Thoracic aorta (tissue), 2 donors: ENCODE measurements at places on chromosomes 3 and 15. TPM values are rescaled to one million over a fixed set of nuclear protein-coding genes. Genes with fewer than 3 reads are reported as not detected.

GRCh38 chr3:177353140-177353539 is 155.9 kb upstream of the TBL1XR1 start:
- no peak overlapping the region for H3K4me3 ChIP-seq
- no peak overlapping the region for H3K27ac ChIP-seq
- no peaks in the 10 kb centered on the region for H3K36me3 ChIP-seq
- peaks cover 55% of the 10 kb centered on the region for H3K4me1 ChIP-seq
- no peak for DNase-seq

GRCh38 chr3:145854499-145854898 is 306.5 kb downstream of the PLOD2 start:
- H3K27ac ChIP-seq: no peak overlapping the region
- no peak for DNase-seq
- no peaks in the 10 kb centered on the region for H3K36me3 ChIP-seq
- no peaks in the 10 kb centered on the region for H3K27me3 ChIP-seq
- H3K4me1 ChIP-seq: peaks cover 3% of the 10 kb centered on the region

DNA sequence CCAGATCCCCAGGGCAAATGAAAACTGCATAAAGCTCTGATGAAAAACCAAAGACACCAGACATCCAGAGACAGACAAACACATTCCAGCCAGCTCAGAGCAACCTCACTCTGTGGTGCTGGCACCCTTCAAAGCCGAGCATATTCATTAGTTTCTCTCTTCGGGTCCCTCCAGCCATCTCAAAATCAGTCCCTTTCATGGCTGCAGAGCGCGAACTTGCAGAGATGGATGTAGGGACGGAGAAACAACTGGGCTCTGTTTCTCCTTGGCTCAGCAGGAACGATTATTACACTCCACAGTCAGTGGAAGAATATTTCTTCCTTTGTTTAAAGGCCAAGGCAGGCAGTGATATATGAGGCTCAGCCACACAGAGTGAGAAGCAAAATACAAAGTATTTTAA is 50.4 kb upstream of the SYN2 start:
- H3K27ac ChIP-seq: no peak overlapping the region
- H3K36me3 ChIP-seq: no peaks in the 10 kb centered on the region

DNA sequence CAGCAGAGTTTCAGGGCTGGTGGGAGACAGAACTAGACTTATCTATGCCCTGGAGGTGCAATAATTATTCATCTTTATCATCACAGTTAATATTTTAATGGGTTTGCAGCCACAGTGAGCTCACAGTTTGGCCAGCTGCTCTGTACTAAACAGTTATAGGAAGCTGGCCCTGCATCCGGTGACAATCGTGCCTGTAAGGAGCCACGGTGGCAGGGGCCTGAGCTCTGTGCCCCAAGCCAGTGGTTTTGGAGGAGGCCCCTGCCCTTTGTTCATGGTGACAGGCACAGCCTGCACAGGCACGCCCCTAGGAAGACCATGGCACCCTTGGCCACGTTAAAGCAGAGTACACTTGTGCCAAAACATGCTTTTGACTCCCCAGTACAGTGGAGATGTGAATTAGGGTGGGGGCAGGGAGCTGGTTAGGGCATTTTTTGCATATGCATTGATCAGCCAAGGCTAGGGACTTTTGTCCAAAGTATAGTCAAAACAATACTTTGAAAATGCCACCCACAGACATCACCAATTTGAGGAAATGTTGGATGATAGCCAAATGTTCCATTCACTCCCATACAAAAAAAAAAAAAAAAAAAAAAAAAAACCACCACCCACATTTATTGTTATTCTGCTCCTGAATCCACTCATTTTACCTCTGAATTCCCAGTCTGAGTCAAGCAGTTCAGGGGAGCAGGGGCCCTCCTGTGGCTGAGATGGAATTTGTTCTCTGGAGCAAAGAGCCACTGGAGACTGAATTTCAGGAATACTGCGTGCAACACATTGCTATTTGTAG is 3.4 kb upstream of the RFTN1 start:
- no peaks in the 10 kb centered on the region for H3K27me3 ChIP-seq
- no peak overlapping the region for H3K27ac ChIP-seq
- DNase-seq: no peak
- peaks cover 28% of the 10 kb centered on the region for H3K4me1 ChIP-seq

DNA sequence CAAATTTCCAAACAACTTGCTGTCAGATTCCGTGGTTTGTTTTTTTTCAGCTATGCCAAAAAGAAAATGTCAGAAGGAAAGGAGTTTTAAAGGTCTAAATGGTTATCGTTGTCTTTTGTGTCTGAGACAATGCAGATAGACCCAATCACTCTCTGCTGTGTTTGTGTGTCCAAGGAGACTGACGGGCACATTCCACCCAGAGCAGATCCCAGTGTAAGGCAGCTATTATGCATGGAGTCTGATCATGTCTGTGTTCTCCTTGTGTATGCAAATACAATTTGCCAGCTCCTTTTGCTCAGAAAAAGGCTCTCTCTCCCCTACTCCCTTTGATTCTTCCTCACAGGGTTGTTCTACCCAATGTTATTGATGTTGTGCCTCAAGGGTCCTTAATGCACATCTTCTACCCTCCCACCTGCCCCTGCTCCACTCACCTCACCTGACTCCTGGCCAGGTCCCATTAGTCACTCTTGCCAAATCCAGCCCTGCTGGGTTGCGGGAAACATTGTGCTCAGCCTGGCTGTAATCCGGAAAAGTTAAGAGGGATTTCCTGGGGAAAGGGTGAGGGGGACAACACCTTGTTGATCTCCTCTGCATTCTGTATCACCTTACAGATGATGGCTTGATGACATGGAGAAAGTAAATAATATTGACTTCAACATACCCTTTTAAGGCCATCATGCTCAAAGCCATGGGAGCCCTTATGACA is 61.0 kb downstream of the OTOL1 start:
- no peak for DNase-seq
- no peaks in the 10 kb centered on the region for H3K4me1 ChIP-seq
- no peak overlapping the region for H3K27ac ChIP-seq
- H3K4me3 ChIP-seq: no peak overlapping the region
- no peaks in the 10 kb centered on the region for H3K27me3 ChIP-seq

DNA sequence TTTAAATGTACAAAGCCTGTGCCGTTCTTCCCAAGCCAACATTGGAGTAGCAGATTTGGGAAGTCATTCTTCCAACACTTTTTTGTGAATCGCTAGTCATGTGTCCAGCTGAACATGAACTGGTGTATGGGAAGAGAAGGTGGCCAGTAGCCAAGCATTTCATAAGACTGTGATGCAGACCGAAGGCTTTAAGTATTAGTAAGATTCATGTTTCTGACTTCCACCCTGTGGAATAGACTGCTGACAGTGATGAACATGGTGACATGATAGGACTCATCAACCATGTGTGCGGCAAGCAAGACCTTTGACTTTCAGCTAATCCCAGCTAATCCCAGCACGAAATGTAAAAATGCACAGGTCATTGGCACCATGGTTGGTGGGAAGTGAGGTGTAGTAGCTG is 48.3 kb upstream of the THSD4 start:
- H3K36me3 ChIP-seq: no peaks in the 10 kb centered on the region
- no peaks in the 10 kb centered on the region for H3K27me3 ChIP-seq
- DNase-seq: no peak
- peaks cover 5% of the 10 kb centered on the region for H3K4me1 ChIP-seq

DNA sequence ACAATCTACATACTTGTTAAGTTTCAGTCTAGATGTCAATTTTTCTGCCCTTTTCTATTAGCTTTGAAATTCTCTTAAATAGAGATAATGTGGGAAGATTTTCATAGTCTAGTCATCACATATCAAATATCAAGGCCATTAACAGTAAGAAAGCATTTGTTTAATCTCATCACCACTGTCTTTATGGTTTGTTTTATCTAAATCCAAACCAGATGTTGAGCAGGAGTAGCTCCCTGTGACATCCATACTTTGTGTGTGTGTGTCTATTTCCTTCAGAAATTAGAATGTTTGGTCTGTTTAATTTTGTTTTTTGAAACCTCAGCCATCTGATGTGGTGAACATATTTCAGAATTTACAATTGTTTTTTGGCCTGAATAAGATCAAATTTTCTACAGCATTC is 23.1 kb upstream of the GOLGA8B start:
- H3K27ac ChIP-seq: no peak overlapping the region
- no peak overlapping the region for H3K4me3 ChIP-seq
- no peaks in the 10 kb centered on the region for H3K27me3 ChIP-seq
- no peaks in the 10 kb centered on the region for H3K36me3 ChIP-seq
- no peak for DNase-seq
- no peaks in the 10 kb centered on the region for H3K4me1 ChIP-seq

GRCh38 chr3:67804578-67804977 is 150.2 kb upstream of the SUCLG2 start:
- no peaks in the 10 kb centered on the region for H3K27me3 ChIP-seq
- H3K36me3 ChIP-seq: no peaks in the 10 kb centered on the region
- DNase-seq: no peak
- no peak overlapping the region for H3K4me3 ChIP-seq
- no peak overlapping the region for H3K27ac ChIP-seq
- no peaks in the 10 kb centered on the region for H3K4me1 ChIP-seq

GRCh38 chr15:96657096-96657495 is 326.6 kb downstream of the NR2F2 start:
- no peak overlapping the region for H3K4me3 ChIP-seq
- no peak for DNase-seq
- no peaks in the 10 kb centered on the region for H3K36me3 ChIP-seq
- H3K27ac ChIP-seq: no peak overlapping the region
- H3K4me1 ChIP-seq: no peaks in the 10 kb centered on the region
- H3K27me3 ChIP-seq: no peaks in the 10 kb centered on the region

DNA sequence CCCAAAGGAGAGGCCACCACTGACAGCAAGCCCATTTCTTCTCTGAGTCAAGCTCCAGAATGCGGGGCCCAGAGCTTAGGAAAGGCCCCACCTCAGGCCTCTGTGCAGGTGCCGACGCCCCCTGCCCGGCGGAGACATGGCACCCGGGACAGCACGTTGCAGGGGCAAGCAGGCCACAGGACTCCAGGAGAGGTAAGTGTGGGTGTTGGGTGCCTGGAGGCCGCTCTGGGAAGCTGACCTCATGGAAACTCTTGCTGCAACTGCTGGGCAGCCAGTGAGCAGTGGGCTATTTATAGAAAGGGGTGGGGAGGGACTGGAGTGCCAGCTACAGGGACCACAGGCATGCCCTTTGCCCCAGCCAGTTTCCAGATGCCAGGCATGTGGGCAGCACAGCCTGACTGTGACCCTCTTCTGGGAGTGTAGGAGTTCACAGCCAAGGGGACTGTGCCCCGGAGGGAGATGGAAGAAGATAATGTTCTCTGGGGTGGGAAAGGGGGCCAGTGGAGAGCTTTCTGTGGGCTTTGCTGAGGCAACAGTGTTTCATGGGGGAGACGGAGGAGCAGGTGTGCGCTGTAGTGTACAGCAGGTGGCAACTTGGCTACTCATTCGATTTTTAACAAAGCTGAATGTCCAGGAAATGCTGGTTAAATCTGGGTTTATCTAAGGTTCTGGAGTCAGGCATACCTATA is 23.7 kb downstream of the ALPK3 start:
- peak overlapping the region; percentile 97 for H3K27ac ChIP-seq
- peak; percentile 58 for DNase-seq
- peaks cover 88% of the 10 kb centered on the region for H3K4me1 ChIP-seq
- H3K4me3 ChIP-seq: peak overlapping the region; percentile 25
- H3K36me3 ChIP-seq: peaks cover 10% of the 10 kb centered on the region
- no peaks in the 10 kb centered on the region for H3K27me3 ChIP-seq

DNA sequence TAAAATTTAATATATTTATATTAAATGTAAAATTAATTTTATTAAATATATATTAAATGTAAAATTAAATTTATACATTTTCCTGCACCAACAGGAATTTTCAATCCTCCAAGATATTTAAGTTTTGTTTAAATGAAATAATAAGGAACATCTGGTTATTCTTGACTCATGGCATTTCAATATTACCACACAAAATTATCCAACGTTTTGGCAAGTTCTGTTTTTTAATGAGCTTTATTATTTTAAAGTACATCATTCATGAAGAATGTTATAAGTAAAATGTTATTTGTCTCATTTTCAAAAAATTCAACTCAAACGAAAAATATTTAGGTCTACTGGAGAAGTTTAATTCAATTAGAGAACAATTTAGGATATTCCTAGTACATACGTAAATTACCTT is 811.4 kb downstream of the NAALADL2 start:
- H3K4me3 ChIP-seq: no peak overlapping the region
- H3K27ac ChIP-seq: no peak overlapping the region
- no peaks in the 10 kb centered on the region for H3K27me3 ChIP-seq
- H3K4me1 ChIP-seq: no peaks in the 10 kb centered on the region
- H3K36me3 ChIP-seq: no peaks in the 10 kb centered on the region

- no peak overlapping the region for H3K27ac ChIP-seq
- H3K4me3 ChIP-seq: no peak overlapping the region
- DNase-seq: no peak
- H3K36me3 ChIP-seq: no peaks in the 10 kb centered on the region
- peaks cover 3% of the 10 kb centered on the region for H3K4me1 ChIP-seq
These were observed 2.4 kb downstream of the ANKRD63 start for GRCh38 chr15:40280260-40281056.

DNA sequence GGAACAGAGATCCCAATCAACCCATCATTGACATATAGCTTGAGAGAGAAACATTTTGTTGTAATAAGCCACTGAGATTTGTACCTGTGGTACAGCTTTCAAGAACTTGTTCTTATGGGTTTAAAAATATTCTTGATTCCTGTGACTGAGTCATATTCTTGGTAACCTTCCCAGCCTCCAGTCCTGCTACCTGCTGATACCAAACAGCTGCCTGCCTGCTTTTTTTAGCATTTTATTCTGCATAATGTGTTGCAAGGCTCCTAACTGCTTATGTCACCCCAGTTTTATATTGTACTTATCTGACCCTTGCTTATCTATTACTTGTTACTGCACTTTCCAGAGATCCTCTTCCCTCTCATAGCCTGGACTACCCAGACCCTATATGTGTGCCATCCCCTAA is 349.3 kb upstream of the SOX2 start:
- H3K27me3 ChIP-seq: no peaks in the 10 kb centered on the region
- H3K27ac ChIP-seq: no peak overlapping the region

GRCh38 chr3:17942856-17943255 is 200.4 kb upstream of the TBC1D5 start:
- no peak overlapping the region for H3K4me3 ChIP-seq
- no peaks in the 10 kb centered on the region for H3K4me1 ChIP-seq
- no peaks in the 10 kb centered on the region for H3K27me3 ChIP-seq
- DNase-seq: no peak

GRCh38 chr3:46558184-46559043 is 7.7 kb downstream of the LRRC2 start:
- no peak for DNase-seq
- no peaks in the 10 kb centered on the region for H3K36me3 ChIP-seq
- H3K4me1 ChIP-seq: no peaks in the 10 kb centered on the region
- no peaks in the 10 kb centered on the region for H3K27me3 ChIP-seq
- H3K27ac ChIP-seq: no peak overlapping the region

The ARHGAP11A gene
- total RNA-seq: 0.92 TPM

The NAALADL2 gene
- total RNA-seq: 21.0 TPM

The KBTBD13 gene
- total RNA-seq: 0.63 TPM

The CCR3 gene
- not detected for total RNA-seq

The MUC4 gene
- total RNA-seq: not detected

The ALS2CL gene
- 41.7 TPM for total RNA-seq

The TTLL13 gene
- total RNA-seq: not detected

The IL17RC gene
- total RNA-seq: 59.4 TPM

The C3orf22 gene
- not detected for total RNA-seq

The NUTM1 gene
- total RNA-seq: not detected

The ZNF662 gene
- 12.6 TPM for total RNA-seq
